NAMALWA (cell line): ENCODE measurements at places on chromosomes 1 and 21.

DNA sequence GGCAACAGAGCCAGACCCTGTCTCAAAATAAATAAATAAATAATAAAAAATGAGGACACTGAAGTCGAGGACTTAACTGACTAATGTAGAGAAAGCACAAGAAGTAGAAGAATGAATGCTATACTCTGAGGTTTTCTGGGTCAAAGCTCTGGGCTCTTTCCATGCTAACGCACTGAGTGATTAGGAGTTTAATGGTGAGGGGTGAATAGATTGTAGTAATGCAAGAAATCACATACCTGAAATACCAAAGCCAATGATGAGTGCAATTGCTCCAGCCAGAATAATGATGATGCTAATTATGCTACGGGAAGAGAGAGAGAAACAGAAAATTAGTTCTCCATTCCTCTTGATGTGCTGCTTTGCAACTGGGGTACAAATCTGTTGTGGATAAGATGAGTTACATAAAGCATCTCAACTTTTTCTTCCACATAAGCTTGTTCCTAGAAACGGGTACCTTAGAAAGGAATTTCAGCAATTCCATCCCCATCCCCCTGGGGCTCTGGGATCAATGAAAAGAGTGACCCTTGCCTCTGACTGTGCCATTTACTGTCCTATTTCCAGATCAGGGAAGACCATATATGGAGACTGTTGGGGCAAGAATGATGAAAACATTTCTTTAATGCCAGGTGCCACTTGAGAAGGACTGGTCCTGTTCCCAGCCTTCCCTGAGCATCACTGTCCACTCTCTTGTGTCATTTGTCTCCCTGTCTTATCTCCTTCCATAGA is 40.7 kb downstream of the VTCN1 start:
- DNase-seq = no peak

- peak; percentile 66 for DNase-seq
Observed at GRCh38 chr1:225655509-225656258, 2.8 kb upstream of the ENAH start.

DNA sequence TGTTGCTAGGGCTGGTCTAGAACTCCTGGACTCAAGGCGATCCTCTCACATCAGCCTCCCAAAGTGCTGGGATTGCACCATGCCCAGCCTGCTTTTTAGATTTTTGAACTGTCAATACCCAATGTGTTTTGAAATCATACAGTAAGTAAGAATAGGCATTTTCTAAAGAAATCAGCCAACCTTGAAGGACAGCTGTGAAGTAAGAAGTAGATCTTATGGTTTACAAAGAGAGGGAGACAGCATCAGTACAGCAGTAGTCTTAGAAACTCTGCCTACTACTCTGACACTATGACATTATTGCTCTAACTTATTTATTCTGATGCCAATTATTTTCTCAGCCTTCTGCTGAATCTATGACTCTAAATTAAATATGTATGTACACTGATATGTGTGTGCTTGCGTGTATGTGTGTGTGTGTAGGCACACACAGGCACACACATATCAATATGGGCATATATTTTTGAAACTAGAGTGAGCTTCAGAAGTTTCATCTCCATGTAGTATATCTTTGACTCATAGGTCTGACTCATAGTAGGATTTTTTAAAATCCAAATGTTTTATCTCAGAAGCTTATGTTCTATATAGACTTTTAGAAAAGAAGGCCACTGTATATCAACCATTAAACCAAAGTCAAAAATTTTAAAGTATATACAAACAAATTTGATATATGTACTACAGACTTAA is 140.4 kb downstream of the COL24A1 start:
- peak; percentile 14 for DNase-seq

DNA sequence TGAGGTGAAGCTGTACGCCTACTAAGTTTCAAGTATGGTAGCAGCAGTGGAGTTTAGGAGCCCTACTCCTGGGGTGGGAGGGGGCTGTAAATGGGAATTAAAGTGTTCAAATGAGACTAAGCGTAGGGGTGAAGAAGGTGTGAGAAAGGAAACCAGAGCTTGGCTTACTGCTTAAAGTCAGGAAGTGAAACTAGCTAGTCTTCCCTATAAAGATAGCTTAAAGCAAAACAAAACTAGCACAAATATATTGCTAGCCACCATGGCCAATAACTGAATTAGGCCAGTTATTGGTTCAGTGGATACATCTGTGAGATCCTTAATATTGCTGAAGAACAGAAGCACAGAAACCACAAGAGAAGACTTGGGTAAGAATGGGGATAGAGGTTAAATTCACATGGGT is 492.2 kb upstream of the PKN2 start:
- DNase-seq = peak; percentile 75

DNA sequence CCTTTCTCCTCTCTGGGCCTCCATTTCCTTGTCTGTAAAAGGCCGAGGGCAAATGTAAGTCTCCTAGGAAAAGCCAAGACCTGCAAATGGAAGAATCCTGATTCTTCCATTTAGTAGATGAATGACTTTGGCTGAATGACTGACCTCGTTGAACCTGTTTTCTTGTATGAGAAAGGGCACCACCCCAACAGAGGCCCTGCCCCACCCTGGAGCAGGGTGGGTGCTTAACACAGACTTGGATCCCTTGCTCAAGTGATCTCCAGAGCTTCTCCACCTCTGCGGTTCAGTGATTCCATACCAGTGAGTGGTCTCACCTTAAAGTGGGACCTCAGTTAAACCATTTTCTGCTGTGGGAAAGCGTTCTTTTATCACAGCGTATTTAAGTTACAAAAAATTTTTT is 39.0 kb upstream of the GUCA2B start:
- DNase-seq = no peak

GRCh38 chr1:172408958-172409357 is 11.5 kb upstream of the C1orf105 start:
- no peak for DNase-seq

DNA sequence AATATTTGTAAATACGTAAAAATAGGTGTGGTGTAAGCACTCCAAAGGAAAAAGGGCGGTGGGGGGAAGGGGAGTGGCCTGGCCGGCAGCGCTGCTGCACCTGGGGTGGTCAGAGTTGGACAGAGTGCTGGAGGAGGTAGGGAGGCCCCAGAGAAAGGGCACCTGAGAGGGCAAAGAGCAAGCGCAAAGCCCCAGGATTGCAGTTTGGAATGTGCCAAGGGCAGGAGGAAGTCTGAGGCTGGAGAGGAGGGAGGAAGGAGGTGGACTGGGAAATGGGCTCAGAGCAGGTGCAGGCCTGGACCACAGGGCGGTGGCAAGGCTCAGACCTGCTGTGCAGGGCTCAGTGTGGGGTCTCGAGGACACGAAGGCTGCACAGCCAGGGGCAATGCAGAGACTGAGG is 30.6 kb downstream of the LDLRAP1 start:
- no peak for DNase-seq

DNA sequence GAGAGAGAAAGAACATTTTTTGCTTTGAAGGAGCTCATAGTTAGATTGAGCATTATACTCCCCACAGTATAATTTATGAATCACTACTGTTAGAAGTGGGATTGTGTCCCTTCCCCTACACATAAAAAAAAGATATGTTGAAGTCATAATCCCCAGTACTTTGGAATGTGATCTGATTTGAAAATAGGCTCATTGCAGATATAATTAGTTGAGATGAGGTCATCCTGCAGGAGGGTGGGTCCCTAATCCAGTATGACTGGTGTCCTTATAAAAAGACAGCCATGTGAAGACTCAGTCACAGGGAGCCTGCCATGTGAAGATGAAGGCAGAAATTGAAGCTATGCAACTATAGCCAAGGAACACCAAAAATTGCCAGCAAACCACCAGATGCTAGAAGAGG is 76.4 kb downstream of the TGFB2 start:
- DNase-seq = no peak

DNA sequence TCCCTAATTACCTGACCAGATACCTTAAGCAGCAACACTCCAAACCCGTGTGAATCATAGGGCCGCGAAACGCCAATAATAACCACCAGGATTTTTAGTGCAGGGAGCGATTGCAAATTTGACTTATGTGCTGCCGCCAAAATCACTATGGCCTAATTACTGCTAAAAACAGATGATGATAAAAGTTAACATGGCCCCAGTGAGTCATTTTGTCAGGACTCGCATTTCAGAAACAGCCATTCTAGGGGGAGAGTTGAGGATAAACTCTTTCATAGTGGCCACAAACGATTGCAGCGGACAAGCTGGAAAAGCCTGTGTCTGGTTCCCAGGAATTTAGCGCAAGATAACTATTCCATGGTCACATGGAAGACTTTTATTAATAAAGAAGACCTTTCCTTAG is 103.4 kb downstream of the HLX start:
- no peak for DNase-seq

DNA sequence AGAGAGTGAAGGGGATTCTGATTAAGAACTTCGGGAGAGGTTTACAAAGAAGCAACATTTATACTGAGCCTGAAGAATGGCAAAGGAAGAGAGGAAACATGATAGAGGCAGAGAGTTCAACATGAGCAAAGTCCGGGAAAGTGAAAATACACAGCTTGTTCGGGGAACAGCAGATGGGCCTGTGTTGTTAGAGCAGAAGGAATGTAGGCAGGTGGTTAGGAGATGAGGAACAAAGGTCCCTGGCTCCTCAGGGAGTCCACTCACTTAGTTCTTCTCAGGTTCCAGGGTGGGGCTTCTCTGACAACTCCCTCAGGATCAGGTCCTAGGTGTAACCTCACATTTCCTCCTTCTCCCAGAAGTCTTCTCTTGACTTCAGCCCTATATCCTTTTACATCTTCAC is 5.1 kb upstream of the ZNF326 start:
- no peak for DNase-seq

DNA sequence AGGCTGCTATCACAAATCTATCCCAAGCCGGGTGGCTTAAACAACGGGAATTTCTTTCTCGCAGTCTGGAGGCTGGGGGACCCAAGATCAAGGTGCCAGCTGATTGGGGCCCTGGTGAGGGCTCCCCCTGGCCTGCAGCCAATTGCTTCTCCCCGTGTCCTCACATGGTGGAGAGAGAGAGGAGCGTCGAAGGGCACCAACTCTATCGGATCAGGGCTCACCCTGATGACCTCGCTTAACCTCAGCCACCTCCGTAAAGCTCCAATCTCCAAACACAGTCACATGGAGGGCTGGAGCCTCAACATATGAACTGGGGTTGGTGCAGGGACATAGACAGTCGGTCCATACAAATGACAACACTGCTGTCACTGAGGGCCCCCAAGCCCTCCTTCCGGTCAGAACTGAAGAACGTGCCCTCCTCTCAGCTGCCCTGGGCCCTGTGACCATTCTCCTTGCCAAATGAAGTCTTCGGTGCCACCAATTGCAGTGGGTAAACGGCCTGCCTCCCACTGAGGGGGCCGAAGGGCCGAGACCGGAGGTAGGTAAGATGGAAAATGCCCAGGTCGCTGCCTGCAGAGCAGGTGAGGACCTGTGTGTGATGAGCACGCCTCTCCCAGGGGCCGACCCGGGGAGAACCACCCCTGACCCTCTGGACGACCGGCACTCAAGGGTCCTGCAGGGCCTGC is 211.0 kb downstream of the TOMM20 start:
- DNase-seq = no peak

DNA sequence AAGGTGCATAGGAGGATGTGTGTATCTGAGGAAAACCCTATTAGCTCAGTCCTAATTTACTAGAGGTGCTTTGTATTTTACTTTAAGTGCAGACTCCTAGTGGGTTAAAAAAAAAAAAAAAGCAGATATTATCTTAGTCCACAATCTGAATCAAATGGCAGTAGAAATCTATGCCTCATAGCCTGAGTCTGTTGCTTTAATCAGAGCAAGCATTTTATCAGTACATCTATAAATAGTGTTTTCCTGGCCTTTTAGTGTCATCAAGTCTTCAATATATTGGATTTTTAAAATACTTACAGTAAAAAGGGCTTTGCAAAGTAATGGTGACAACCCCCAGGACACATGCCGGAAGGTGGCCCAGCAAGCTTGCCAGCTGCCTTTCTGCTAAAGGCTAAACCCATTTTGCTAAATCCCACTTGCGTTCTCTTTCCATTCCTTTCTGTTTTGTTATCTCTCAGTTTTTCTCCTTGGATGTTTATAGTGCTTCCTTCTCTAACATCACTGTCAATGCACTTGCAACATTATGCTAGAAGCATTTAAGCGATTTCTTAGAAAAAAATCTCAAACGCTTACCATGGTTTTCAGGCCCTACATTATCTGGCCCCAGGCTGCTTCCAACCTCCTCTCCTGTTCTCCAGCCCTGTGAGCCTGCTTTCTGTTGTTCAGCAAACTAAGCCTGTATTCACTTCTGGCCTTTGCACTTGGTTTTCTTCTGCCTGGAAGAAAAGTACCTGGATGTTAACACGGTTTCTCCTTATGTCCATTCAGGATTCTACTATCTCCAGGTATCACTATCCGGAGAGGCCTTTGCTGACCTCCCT is 206.3 kb downstream of the PDE4B start:
- DNase-seq = no peak

DNA sequence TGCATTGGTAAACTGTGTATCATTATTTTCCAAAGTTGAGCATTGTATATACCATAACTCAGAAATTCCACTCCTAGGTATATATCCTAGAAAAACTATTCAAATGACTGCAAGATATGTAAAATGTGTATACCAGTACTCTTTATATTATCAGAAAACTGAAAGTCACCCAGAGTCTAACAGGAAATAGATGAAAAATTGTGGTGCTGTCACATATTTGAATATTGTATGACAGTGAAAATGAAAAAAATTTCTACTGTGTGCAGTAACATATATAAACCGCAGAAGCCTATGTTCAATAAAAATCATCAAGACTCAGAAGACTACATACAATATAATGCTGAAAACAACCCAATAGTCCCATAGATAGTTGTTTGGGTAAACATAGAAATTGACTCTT is 74.4 kb upstream of the LYPLAL1 start:
- no peak for DNase-seq

GRCh38 chr1:211247921-211248320 is 11.2 kb upstream of the RCOR3 start:
- no peak for DNase-seq

GRCh38 chr1:18161690-18162089 is 54.1 kb downstream of the IGSF21 start:
- no peak for DNase-seq

GRCh38 chr1:70779571-70779970 is 268.0 kb downstream of the PTGER3 start:
- no peak for DNase-seq

GRCh38 chr1:211892577-211892976 is 62.0 kb upstream of the LPGAT1 start:
- no peak for DNase-seq

GRCh38 chr1:220579317-220579716 is 51.4 kb downstream of the MARK1 start:
- DNase-seq = no peak

- no peak for DNase-seq
Observed at GRCh38 chr1:31861346-31861745, 45.5 kb upstream of the SPOCD1 start.

DNA sequence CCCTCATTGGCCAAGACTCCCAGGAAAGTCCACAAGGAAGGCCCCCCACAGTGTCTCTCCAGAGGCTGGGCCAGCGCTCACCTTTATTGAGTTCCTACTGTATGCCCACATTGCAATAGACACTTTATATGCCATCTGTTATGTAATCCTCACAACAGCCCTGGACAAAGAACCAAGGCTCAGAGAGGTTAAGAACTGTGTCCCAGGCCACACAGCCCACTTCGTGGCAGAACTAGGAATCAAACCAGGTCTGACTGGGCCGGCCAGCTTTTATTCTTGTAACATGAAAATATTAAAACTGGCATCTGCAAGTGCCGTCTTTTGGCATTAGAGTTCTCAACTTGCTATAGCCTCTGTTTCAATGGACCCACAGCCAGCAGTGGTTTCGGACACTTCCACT is 4.5 kb downstream of the CTRC start:
- DNase-seq = no peak
